Pancreas (tissue), 10 donors: ENCODE measurements at places on chromosomes 7 and 10. TPM values are rescaled to one million over a fixed set of nuclear protein-coding genes. Genes with fewer than 3 reads are reported as not detected.

The UFSP1 gene
- polyA plus RNA-seq: 5.2 TPM

GRCh38 chr10:124685261-124685660 is 58.9 kb downstream of the FAM53B start:
- no peak for DNase-seq

DNA sequence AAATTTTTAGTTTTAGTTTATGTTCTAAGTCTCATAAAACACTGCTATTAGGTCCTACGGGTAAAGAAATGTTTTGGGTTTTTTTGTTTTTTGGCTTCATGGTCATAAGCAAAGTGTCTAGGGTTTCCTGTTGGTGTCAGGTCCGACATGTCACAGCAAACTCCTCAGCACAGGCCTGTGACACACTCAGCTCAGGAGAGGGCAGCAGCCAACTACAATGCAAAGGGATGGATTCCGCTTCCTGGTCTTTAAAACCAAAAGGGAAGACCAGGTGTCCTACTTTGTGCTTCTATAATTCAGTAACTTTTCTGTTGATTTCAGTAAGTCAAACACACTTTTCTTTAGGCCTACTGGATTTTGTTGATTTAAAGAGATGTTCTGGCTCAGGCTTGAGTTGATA is 83.8 kb upstream of the MACROH2A2 start:
- DNase-seq: no peak

DNA sequence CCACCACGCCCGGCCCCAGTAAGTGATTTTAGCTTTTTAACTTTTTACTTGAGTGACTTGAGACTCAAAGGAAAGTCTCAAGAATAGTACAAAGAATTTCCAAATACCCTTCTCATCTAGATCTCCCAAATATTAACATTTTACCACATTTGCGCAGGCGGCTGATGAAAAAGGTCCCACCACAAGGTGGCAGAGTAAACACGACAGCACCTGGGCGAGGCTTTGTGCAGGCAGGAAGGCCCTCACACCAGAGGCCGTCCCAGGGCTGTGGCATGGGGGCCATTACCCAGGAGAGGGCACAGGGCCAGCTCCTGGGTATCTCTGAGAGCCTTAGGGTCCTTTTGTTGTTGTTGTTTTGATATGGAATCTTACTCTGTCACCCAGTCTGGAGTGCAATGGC is 50.0 kb upstream of the WIPI2 start:
- DNase-seq: no peak

- no peak for DNase-seq
These were observed 119.5 kb upstream of the PRSS1 start for GRCh38 chr7:142629588-142630260.

DNA sequence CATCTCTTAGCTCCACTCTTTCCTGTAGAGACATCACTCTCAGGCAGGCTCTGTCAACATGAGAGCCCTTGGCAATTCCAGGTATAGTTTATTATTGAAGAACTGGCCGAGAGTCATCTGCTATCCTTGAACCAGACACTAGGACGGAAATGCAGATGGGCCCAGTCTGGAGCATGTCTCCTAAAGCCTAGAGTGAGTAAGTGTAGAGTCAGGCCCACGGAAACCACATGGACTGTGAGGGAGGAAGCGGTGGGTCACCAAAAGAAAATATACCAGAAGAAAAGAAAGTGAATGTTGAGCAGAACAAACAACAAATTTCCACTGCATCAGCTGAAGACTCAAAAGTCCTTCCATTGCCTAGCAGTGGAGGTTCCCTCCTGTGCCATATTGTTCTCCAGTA is 15.7 kb upstream of the RELN start:
- DNase-seq: no peak

DNA sequence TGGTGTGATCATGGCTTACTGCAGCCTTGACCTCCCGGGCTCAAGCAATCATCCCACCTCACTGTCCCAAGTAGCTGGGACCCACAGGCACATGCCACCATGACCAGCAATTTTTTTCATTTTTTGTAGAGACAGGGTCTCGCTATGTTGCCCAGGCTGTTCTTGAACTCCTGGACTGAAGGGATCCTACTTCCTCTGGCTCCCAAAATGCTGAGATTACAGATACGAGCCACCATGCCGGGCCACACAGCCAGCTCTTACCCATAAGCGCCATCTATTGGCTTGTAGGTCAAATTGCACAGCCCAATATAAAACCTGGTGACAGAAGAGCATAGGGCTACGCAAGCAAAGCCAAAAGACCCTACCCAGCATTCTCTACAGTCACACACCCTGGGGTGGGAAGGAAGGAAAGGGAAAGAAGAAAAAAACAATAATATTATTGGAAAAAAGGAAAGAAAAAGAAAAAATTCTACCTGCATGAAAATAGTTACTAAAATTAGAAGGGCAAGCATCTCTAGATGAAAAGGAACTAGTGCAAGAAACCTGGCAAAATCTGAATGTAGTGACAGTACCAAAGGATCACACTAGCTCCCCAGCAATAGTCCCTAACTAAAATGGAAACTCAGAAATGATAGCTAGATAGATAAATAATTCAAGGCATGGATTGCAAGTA is 29.4 kb upstream of the AMPH start:
- no peak for DNase-seq

GRCh38 chr10:127872011-127872761 is 20.6 kb downstream of the CLRN3 start:
- no peak for DNase-seq
